Activated CD8-positive, alpha-beta T cell treated with anti-CD3 and anti-CD28 coated beads, Interleukin-2, amount 10 ng/mL, durations not matched to agents 7 days and 5 days (primary cell): ENCODE measurements at places on chromosomes 12 and 14.

GRCh38 chr12:127487031-127487430, 779.9 kb upstream of the TMEM132C start:
- no peaks in the 10 kb centered on the region for H3K27me3 ChIP-seq
- H3K27ac ChIP-seq, result no peak overlapping the region
- DNase-seq, result no peak
- H3K4me3 ChIP-seq, result no peak overlapping the region
- H3K4me1 ChIP-seq, result no peaks in the 10 kb centered on the region

- peaks cover 6% of the 10 kb centered on the region for H3K36me3 ChIP-seq
- peaks cover 12% of the 10 kb centered on the region for H3K4me1 ChIP-seq
- H3K4me3 ChIP-seq, result no peak overlapping the region
- no peaks in the 10 kb centered on the region for H3K27me3 ChIP-seq
Observed at GRCh38 chr14:71388336-71388735, 481.1 kb downstream of the PCNX1 start.

DNA sequence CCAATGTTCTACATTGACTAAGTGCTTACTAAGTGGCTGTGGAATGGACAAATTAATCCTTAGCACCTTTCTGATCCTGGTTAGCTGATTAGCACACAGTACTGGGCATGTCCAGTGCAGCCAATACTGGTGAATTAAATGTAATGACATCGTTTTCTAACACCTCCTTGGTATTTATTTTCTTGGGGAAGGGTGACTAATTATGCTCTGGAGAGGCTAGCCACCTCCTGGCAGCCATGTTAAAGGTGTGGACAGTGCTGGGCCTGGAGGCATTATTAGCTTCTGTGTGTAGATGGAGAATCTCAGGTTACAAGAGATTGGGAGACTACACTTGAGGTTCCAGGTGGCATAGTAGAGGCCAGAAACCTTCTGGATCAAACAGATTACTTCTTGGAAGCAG, 230.9 kb upstream of the DDHD1 start:
- no peak for DNase-seq
- H3K27ac ChIP-seq, result no peak overlapping the region
- H3K36me3 ChIP-seq, result no peaks in the 10 kb centered on the region
- H3K27me3 ChIP-seq, result peaks cover 3% of the 10 kb centered on the region

- peaks cover 15% of the 10 kb centered on the region for H3K4me1 ChIP-seq
- no peak overlapping the region for H3K27ac ChIP-seq
- no peak for DNase-seq
- no peak overlapping the region for H3K4me3 ChIP-seq
- peaks cover 1% of the 10 kb centered on the region for H3K36me3 ChIP-seq
Observed at GRCh38 chr14:88130057-88130432, 125.1 kb downstream of the GPR65 start.

DNA sequence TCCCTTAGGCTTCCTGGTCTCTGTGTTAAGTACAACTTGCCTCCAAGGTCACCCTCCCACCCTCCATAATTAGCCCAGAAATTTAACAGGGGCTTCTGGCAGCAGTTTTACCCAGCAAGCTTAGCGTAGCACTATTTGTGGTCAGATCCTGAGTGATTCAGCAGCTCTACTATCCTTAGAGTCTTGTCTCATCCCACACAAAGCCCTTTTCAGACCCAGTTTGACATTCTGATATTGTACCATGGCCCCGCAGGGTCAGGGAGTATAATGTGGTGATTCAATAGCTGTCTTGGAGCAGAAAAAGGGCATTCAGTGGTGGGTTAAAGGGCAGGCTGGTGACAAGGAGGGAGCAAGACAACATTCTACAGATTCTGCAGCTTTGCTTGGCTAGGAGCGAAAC, 153.8 kb upstream of the DDHD1 start:
- H3K27ac ChIP-seq, result no peak overlapping the region
- DNase-seq, result no peak
- no peaks in the 10 kb centered on the region for H3K36me3 ChIP-seq
- H3K4me1 ChIP-seq, result peaks cover 19% of the 10 kb centered on the region
- H3K27me3 ChIP-seq, result peaks cover 5% of the 10 kb centered on the region
- H3K4me3 ChIP-seq, result no peak overlapping the region

GRCh38 chr14:104598039-104598909, 6.3 kb downstream of the TMEM179 start:
- H3K27me3 ChIP-seq, result no peaks in the 10 kb centered on the region
- DNase-seq, result no peak
- no peak overlapping the region for H3K27ac ChIP-seq
- no peak overlapping the region for H3K4me3 ChIP-seq
- H3K36me3 ChIP-seq, result no peaks in the 10 kb centered on the region

- H3K36me3 ChIP-seq, result peaks cover 25% of the 10 kb centered on the region
- peaks cover 89% of the 10 kb centered on the region for H3K4me1 ChIP-seq
- no peaks in the 10 kb centered on the region for H3K27me3 ChIP-seq
- no peak overlapping the region for H3K27ac ChIP-seq
- peak overlapping the region; percentile 85 for H3K4me3 ChIP-seq
Observed at GRCh38 chr12:122893208-122894153, 2.4 kb downstream of the VPS37B start.

- no peaks in the 10 kb centered on the region for H3K36me3 ChIP-seq
- H3K4me1 ChIP-seq, result peaks cover 20% of the 10 kb centered on the region
- peak overlapping the region; percentile 13 for H3K27ac ChIP-seq
- H3K4me3 ChIP-seq, result no peak overlapping the region
Observed at GRCh38 chr14:74962493-74962892, 7.1 kb upstream of the PGF start.

- H3K4me3 ChIP-seq, result no peak overlapping the region
- H3K36me3 ChIP-seq, result peaks cover 69% of the 10 kb centered on the region
- peaks cover 50% of the 10 kb centered on the region for H3K4me1 ChIP-seq
- no peaks in the 10 kb centered on the region for H3K27me3 ChIP-seq
Observed at GRCh38 chr12:68815928-68816800, 8.2 kb downstream of the MDM2 start.

DNA sequence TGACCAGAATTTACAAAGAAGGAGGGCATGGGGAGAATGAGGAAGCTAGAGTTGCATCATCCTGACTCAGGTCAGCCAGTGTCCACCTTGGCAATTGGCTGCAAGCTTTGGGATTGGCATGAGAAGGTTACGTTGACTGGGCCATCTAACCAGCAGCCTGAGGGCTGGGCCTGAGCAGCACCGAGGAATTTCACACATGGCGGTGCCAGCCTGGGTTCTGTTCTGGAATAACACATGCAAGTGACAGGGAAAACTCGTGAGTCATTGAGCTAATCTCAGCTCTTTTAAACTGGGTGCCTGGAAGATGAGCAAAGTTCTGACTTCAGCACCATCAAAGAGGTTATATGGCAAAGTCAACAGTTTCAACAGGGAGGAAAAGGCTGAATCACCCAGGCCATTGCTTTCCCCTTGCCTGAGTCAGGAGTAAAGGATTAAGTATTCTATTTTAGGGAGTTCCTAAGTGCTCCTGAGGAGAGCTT, 543.2 kb upstream of the TBX3 start:
- no peak overlapping the region for H3K4me3 ChIP-seq
- no peaks in the 10 kb centered on the region for H3K27me3 ChIP-seq
- DNase-seq, result no peak
- H3K27ac ChIP-seq, result no peak overlapping the region
- no peaks in the 10 kb centered on the region for H3K36me3 ChIP-seq
- H3K4me1 ChIP-seq, result no peaks in the 10 kb centered on the region
